Pons (tissue), 1 donor: ENCODE measurements at places on chromosomes 7 and 10.

- no peak for DNase-seq
These were observed 14.9 kb downstream of the MAT1A start for GRCh38 chr10:80274396-80275134.

DNA sequence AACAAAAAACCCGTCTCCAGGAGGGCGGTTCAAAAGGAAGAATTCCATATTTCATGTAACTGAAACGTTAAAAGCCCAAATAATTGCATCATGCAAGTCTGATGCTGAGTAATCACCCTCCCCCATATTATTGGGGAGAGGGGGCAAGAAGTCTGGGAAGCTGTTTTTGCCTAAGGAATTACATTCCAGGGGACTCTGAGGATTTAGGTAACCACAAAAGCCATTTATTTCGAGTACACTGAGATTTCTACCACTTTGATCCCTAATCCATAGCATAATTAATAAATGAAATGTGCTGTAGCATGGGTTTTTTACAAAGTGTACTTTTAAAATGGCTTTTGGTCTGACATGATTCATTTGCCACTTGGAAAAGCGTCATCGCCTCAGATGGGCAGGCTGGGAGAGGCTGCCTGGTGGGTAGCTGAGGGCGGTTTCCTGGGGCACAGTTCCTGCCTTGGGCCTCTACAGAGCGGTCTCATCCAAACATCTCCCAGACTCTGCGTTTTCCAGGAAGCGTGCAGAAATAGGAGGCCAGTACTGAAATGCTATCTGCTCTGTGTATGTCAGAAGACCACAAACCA is 106.5 kb downstream of the TCF7L2 start:
- DNase-seq, result no peak

DNA sequence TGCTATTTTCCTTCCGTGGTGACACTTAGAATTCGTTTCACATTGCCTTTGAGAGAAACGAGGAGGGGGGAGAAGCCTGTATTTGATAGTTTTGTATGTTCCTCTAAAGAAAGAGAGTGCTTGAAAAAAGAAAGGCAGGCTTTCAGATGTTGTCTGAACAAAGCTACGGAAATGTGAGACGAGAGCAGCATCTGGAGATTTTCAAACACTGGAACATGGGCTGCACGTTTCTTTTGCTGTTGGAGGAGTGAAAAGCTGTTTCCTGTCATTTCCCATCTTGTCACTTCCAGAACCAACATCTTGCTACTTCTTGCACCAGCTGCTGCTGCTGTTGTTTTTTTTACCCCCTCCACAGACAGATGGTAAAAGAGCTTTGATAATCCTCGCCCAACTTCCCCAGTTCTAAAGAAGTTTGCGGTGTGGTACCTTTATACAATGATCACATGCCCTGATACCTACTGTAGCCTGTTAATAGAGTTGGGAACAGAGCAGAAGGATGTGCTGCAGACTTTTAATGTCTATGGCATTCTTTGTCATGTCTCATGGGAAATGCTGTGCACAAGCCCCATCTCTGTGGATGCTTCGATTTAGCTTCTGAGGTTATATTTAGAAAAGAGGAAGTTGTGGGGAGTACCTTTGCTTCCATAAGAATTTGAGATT is 408.1 kb downstream of the AUTS2 start:
- DNase-seq, result no peak

DNA sequence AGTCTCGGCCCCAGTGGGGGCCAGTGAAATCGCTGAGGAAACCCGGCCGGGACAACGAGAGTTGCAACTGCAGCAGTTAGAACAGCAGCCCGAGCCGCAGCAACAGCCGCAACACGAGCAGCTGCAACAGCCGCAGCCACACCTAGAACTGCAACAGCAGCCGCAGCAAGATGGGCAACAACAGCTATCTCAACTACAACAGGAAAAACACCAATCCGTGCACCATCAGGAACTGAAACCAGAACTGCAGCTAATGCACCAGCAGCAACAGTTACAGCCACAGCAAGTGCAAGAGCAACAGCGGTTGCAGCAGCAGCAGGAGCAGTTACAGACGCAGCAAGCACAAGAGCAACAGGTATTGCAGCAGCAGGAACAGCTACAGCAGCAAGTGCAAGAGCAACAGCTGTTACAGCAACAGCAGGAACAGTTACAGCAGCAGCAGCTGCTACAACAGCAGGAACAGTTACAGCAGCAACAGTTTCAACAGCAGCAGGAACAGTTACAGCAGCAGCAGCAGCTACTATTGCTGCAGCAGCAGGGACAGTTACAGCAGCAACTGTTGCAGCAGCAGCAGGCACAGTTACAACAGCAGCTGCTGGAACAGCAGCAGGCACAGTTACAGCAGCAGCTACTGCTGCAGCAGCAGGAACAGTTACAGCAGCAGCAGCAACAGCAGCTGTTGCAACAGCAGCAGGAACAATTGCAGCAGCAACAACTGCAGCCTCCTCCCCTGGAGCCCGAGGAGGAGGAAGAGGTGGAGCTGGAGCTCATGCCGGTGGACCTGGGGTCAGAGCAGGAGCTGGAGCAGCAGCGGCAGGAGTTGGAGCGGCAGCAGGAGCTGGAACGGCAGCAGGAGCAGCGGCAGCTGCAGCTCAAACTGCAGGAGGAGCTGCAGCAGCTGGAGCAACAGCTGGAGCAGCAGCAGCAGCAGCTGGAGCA is 6.1 kb downstream of the ZNF853 start:
- DNase-seq, result no peak

- DNase-seq, result no peak
These were observed 32.8 kb downstream of the TSPAN12 start for GRCh38 chr7:120825152-120825551.

GRCh38 chr10:62919776-62920175 is 103.6 kb upstream of the EGR2 start:
- no peak for DNase-seq

DNA sequence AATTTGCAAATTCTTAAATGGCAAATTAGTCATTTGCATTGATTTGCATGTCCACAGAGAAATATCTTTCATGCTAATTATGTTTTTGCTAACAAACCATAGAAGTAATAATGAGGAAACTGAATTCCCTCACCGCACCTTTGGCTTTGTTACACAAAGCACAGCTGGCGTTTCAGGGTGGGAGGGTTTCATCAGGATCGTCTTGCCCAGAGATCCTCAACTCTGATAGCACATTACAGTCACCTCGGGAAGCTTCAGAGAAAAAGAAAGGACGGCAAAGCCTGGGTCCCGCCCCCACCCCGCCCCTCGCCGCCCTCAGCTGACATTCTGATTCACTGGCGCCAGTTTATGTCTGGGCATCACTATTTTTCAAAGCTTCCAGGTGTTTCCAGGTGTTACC is 119.4 kb downstream of the PTPRN2 start:
- DNase-seq, result no peak

DNA sequence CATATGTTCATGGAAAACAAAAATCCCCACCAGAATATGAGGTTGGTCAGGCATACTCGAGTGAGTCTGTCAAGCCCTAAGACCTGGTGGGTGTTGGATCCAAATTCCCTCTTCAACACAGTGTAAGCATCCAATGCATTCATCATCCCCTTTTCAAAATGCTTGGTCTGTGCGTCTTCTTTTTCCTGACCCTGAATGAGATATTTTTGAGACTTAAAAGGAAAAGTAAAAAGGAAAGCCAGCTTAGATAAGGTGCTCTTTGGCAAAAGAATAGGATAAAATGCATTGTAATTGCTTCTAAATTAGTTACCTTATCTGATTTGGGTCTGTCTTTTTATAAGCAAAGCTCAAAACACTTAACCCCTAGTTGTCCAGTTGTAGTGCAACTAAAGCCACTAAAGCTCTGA is 331.5 kb downstream of the PTEN start:
- DNase-seq, result no peak

DNA sequence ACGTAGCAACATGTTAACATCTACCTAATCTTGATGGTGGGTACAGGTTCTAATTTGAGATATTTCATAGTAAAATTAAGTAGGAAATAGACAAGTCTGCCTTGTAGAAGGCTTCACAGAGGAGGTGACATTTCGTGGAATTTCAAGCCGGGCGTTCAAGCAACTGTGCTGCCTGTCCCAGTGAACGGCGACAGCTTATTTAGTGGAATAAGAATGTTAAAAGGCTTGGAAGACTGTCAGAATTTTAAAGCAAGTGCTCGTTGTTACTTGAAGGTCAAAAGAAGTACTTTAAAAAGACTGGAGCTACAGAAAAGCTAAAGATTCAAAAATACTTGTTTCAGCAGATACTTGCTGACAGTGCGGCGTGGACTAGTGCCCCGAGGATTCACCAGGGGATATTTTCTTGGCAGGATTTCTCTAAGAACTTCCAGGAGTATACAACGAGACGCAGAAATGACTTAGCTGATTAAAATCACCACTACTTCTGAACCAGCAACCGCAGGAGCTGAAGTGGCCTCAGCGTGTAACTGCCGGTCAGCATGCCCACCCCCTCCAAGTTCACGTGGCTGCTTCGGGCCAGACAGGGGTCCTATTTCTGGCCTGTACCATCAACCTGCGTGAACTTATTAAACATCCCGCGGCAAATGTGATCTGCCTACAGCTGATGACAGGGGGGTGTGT is 46.5 kb downstream of the CTBP2 start:
- no peak for DNase-seq

DNA sequence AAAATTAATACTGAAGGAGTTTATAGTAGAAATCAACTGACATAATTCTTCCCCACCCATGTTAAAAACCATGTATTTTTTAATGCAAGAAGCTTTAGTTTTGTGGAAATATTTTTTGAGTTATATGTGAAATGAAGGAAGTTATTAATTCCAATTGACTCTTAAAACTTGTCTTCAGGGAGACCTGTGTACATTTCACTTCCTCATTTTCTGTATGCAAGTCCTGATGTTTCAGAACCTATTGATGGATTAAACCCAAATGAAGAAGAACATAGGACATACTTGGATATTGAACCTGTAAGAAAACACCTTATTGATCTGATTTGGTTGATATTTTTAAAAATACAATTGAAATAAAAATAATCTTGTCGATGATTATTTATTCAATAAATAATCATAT is 33.3 kb downstream of the CD36 start:
- DNase-seq, result no peak

DNA sequence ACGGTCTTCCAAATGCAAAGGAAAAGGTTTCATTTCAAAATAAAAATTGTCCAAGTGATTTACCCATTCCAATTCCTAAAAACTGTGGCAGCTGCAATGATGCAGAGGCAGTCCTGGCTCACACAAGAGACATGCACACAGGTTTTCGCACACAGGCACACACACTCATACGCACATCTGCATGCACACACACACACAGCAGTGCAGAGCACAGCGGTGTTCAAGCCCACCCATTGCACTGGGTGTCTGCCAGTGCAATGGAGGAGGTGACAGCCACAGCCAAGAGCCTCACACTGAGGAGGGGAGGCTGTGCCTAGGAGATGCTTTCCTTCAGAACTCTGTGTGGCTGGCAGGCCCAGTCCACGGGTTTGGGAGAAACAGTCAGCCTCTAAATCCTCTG is 123.7 kb downstream of the SLIT1 start:
- no peak for DNase-seq

DNA sequence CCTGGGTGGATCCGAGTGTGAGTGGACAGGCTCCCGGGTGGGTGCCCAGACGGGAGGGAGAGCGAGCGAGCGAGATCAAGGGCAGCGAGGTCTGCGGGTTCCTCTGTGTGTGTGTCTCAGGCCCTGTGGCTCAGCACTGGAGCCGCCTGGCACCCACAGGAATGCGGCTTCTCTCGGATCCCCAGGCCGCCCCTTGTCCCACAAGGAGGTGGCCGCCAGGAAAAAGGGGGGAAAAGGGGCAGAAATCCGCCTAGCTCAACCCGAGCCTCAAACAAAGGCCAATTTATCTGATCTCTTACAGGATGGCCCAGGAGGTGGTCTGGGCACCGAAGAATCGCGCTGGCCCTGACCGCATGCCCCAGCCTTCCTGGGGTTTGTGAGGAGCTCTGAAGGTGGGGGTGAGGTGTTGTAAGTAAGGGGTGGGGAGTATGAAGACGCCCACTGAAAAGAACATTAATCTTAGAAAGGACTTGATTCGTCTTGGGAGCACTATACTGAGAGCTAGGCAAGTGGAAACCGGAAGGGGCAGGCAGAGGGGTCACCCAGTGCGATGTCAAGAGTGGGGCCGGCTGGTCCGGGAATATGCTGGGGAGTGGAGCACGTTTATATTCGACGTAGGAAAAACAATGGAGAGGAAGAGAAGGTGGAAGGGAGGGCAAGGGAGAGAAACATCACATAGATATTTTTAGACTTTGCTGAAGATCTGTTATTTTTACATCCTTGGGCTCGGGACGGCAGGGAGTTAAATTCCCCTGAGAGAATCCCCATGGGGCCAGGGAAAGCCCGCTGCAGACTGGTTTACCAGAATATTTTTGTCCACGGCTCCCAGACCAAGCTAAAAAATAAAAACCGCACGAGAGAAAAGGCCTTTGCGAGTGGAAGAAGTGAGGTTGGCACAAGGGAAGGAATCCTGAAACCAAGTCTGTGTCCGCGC is 7.2 kb downstream of the DLX5 start:
- no peak for DNase-seq

- DNase-seq, result no peak
These were observed 6.0 kb downstream of the CPN1 start for GRCh38 chr10:100075426-100076220.

DNA sequence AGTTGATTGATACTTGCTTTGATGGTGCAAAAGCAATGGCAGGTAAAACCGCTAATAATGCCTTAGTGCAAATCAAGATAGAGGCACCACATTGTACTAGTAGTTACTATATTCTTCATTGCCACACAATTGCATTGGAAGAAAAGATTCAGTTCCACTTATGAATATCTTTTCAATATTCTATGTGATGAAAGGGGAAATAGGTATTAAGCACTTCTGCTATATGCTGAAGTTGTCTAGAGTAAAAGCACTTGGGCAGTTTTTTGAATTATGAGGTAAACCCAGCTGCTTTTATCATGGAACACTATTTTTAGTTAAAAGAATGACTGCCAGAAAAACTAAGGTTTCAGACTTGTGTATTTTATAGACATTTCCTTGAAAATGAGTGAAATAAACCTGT is 15.5 kb downstream of the ENTPD7 start:
- no peak for DNase-seq

GRCh38 chr10:124301736-124302135 is 117.0 kb downstream of the OAT start:
- no peak for DNase-seq

GRCh38 chr10:116511365-116511764 is 34.4 kb upstream of the PNLIP start:
- DNase-seq, result no peak

GRCh38 chr7:149334930-149335329 is 72.9 kb downstream of the ZNF783 start:
- DNase-seq, result no peak

- no peak for DNase-seq
These were observed 24.2 kb downstream of the PIK3AP1 start for GRCh38 chr10:96695975-96696634.

- DNase-seq, result peak; percentile 73
These were observed 87.7 kb upstream of the PRKCQ start for GRCh38 chr10:6667679-6668270.
